ENCODE measurements at places on chromosomes 3 and 15.

GRCh38 chr3:188294113-188294512, 140.2 kb downstream of the LPP start:
- no peak for DNase-seq

GRCh38 chr3:138747225-138747624, 87.5 kb downstream of the PIK3CB start:
- DNase-seq = no peak

GRCh38 chr3:60954048-60954447, 297.2 kb downstream of the FHIT start:
- peak; percentile 63 for DNase-seq

DNA sequence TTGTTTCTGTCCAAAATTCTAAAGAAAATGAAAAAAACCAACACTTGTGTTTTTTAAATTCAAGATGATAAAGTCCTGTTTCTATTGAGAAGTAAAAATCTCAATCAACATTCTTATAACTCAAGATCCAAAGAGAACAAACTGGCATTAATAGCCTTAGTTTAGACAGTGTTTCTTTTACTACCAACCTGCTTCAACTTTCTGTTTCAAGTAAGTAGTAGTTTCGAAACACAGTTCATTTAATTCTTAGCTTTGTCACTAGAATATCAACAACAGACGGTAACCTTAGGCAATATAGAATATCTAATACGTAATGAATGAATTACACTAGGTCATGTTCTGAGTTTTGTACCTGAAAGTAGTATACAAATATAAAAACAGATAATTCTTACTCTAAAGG, 23.7 kb downstream of the CIP2A start:
- no peak for DNase-seq

GRCh38 chr3:62679988-62680387, 195.2 kb downstream of the CADPS start:
- no peak for DNase-seq

GRCh38 chr3:139227165-139227564, 116.7 kb upstream of the MRPS22 start:
- DNase-seq = no peak

DNA sequence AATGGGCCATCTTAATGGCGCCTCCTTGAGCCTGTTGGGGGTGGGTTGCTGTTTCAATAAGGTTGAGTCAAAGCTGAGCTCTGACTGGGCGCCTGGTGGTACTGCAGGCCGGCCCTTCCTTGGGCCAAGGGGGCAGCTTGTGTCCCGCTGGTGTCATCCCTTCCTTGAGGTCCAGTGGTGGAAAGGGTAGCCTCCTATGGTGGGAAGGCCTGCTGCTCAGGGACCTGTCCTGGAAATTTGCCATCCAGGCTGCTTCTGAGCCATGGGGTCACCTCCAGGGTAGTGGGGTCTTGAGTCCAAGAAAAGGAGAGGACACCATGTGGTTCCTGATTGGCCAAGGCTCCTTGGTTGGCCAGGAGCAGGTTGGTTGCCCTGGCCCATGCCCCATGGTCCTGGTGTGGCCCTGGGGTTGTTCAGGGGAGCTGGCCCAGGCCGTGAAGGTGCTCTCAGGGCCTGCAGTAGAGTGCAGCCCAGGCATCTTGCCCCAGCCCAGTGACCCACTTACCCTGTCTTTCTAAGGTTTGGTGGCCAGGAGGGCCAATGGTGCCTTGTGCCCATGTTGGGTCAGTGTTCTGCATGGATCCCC, 188.7 kb downstream of the UBE3A start:
- DNase-seq = no peak

GRCh38 chr15:29121369-29121656, 148.3 kb downstream of the NSMCE3 start:
- DNase-seq = no peak

- DNase-seq = no peak
These were observed 121.9 kb downstream of the TMEM266 start for GRCh38 chr15:76181705-76182107.

Data from renal pelvis (tissue), 12 donors.